ENCODE measurements at places on chromosomes 13 and 19.
A peak's percentile ranks its signal among the peaks of the same experiment; 100 is the strongest.

DNA sequence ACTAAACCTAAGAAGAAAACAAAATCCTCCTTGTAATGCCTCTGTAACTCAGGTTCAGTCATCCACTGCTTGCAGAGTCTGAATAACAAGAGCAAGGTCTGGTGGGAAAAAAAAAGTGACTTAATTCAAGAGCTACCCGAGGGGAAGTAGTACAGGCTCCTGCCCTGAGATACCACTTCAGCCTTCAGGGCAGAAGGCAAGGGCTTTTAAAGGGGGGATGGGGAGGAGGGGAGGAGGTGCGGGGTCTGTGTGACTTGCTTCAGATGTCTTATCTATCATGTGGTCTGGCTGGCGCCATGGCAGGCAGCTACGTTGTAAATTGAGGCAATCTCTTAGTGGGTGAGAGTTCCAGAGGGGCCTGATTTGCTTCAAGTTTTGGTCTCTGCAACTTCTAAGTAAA lies 66.7 kb downstream of the LRRC63 start:
- no peak for DNase-seq

- no peak for DNase-seq
Observed at GRCh38 chr13:107217251-107217650, 649.3 kb upstream of the ARGLU1 start.

- no peak for DNase-seq
Observed at GRCh38 chr13:37966266-37966665, 96.7 kb upstream of the TRPC4 start.

GRCh38 chr13:73190477-73190876 lies 131.7 kb downstream of the KLF5 start:
- no peak for DNase-seq

GRCh38 chr13:91014696-91015095 lies 332.8 kb upstream of the MIR17HG start:
- DNase-seq, result no peak

GRCh38 chr19:384799-385169 lies 24.2 kb downstream of the C2CD4C start:
- DNase-seq, result no peak

DNA sequence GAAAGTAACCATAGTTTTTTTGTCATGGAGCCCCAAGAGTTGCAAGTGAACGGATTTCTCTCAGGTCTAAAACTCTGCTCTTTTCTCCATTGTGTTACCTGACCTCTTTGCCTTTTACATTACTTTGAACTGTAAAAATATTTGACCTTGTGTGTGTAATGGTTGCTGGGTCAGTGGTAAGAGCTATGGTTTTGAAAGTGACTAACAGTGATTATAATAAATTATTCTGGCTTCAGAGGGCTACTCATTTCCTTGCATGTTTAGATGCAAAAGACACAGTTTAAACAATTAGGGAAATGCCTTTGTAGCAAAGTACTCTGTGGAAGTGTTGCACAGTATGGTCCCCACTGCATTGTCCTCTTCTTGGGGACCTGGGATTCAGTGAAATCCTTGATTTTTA lies 29.3 kb upstream of the PSG8 start:
- DNase-seq, result no peak

- DNase-seq, result no peak
Observed at GRCh38 chr13:19695428-19695827, 62.0 kb downstream of the MPHOSPH8 start.

- DNase-seq, result no peak
Observed at GRCh38 chr13:102326381-102327118, 75.3 kb downstream of the FGF14 start.

- DNase-seq, result no peak
Observed at GRCh38 chr13:73870970-73871935, 263.0 kb downstream of the KLF12 start.

DNA sequence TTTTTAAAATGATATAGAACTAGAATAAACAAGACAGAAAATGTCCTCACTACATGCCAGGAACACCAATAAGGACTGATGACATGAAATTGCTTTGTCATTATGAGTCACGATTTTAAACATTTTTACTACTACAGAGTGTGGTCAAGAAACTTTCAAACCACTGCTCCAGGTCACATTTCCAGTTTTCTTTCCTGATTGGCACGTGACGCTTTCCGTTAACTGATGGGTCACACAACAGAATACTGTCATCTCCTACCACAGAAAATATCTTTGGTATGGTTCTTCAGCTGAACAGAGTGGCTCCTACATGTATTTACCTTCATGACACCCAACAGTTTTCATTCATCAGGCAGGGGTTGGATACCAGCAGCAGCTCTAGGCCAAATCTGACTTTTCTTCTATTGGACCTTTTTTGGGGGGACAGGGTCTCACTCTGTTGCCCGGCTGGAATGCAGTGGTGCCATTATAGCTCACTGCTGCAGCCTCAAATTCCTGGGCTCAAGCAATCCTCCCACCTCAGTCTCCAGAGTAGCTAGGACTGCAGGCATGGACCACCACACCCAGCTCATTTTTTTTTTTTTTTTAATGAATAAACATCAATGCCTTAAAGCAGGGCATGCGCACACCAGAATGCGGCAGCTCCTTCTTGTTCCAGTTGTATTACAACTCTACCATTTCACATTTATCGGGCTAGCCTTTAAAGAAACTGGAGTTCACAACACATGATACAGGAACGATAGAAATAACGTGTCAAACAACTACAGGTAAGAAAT lies 147.4 kb downstream of the RNF17 start:
- DNase-seq, result no peak

DNA sequence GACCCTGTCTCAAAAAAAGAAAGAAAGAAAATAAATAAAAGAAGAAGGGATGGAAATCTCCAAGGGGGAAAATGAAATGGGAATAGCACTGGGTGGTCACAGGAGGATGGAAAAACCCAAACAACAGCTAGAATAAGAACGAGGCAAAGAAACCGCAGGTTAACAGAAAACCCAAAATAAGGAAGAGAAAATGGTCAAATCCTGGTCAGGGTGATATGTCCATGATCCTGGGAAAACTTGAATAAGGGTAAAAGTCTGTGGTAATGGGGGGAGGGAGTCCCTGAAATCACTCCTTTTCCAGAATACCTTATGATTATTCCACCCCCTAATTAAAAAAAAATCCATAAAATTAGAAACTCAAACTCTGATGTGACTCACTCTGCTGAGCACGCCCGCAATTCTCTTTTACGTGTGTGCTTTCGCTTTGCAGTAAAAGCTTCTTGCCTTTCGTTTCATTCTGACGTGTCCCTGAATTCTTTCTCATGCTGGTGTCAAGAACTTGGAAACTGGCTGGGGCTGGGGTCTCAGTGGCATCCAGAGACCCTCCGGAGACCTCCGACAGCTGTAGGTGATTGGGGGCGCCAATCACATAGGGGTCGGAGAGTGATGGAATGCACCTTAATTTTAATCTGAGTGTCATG lies 4.3 kb upstream of the NAXD start:
- DNase-seq, result no peak

DNA sequence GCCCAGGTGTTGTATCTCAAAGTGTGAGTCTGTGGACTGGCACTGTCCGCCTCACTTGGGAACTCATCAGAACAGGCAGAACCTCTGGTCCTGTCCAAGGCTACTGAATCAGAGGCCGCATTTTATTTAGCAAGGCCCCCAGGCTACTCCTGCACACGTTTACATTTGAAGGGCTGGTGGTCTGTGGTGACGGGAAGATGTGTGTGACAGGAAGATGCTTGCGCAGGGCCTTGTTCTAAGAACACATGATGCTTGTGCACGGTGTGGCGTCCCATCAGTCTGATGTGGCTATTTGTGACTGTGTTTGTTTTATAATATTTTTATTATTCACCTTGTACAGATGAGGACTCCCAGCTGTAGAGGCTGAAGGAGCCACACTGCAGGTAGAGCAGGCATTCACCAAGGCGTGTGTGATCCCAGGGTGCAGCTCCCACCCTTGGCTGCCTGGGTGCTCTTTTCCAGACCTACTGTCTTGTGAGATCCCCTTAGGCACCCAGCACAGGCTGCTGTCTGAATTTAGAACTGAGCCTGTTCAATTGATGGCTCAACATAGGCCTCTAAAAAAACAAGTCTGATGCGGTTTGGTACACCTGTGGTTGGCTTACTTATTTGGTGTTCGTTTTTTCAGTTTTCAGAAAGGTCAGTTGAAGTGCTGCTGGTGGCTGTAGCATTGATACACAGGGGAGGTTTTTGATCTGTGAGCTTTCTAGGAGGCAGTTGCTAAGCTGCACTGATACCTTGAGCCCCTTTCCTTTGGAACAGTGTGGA lies 3.1 kb downstream of the SLC25A15 start:
- no peak for DNase-seq

GRCh38 chr13:77430377-77430951 lies 103.6 kb upstream of the MYCBP2 start:
- DNase-seq, result no peak

- peak; percentile 98 for DNase-seq
Observed at GRCh38 chr19:20565321-20566018, at the start of gene ZNF737. Gene ZNF737 (minus strand): TSS chr19:20565781. CDS start chr19:20565640, 141 bp downstream.

- DNase-seq, result no peak
Observed at GRCh38 chr13:74868049-74868448, 613.9 kb downstream of the TBC1D4 start.

DNA sequence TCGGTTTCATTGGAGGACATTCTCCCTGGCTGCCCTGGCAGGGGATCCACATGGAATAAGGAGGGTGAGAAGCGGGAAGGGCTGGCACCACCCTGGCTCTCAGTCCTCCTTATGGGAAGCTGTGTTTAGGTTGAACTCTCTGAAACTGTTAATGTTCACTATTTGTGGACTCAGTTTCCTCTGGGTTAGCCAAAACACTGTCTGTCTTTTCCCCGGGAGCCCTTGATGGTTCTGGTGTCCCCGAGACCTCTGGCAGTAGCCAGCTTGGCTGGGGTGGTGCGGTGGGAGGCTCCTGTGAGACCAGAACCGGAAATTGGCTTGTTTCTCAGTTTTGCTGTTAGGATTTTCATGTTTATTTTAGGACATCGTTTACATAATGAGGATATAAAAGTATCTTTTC lies 48.3 kb upstream of the TEX29 start:
- DNase-seq, result no peak

DNA sequence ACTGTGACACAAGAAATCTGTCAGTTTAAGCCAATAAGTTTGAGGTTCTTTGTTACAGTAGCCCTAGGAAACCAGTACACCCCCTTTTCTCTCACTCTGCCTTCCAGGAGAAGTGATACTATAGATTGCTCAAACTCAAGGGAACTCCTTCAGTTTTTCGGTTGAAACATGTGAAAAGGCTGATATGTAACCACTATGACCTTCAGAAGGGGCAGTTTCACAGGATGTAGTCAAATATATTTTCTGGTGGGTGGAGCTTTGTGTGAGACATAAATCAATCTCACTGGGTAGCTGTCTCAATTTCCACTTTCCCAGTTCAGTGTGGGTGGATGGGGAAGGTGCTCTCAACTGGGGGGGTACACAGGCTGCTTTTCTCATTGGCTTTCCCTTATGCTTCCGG lies 41.7 kb downstream of the HTR2A start:
- DNase-seq, result no peak

- DNase-seq, result no peak
Observed at GRCh38 chr13:46885018-46885417, 11.8 kb downstream of the HTR2A start.

- DNase-seq, result no peak
Observed at GRCh38 chr13:27188239-27188638, 16.6 kb upstream of the USP12 start.

- no peak for DNase-seq
Observed at GRCh38 chr19:40519352-40520322, 52.8 kb downstream of the SPTBN4 start.

DNA sequence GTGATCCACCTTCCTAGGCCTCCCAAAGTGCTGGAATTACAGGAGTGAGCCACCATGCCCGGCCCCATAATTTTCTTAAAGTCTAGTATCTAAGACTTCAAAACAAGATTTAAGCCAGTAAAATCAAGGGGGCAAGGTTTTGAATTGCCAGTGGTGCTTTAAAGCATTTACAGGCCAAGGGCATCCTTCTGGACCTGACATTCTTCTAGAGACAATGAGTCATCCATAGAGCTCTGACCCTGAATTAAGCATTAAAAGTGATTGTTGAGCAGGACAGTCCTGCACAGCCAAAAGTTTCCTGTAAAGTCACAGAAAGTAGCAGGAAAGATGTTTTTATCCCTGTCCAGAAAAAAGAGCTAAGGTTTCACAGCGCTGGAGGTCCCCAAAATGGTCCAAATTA lies 50.9 kb upstream of the ATP12A start:
- DNase-seq, result no peak

- no peak for DNase-seq
Observed at GRCh38 chr19:34314437-34315313, 50.3 kb upstream of the GPI start.

- DNase-seq, result no peak
Observed at GRCh38 chr13:100129605-100130004, 40.7 kb downstream of the PCCA start.

DNA sequence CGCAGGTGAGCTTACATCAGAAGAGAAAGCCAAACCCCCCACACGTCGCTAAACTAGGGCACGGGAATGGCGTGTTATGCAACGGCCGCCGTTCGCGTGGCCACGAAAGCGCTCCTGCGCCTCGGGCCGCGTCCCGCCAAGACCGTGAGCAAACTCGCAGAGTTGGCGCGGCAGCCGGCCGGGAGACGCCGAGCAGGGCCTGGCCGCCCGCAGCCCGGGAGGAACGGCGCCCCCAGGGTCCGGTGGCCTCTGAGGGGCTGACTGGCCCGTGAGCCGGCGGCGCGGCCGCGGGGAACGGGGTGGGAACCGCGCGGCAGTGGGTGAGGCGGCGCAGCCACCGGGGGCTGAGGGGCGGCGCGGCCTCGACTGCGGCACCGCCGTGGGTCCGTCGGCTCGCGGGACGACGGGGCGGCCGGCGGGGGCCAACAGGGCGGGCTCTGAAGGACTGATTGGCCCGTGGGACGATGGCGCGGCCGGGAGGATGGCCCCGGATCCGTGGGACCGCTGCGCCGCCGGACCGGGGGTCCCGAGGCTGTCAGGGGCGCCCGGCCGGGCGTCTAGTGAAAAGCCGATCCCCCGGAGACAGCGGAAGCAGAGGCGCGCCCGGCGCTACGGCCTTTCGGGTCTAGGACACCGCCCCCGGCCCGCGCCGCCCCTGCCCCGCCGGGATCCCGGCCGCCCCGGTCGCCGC lies 903 bp downstream of the LATS2 start:
- DNase-seq, result peak; percentile 70

GRCh38 chr19:31258211-31259052 lies 90.8 kb downstream of the TSHZ3 start:
- no peak for DNase-seq

Measured in ascending aorta (tissue), 2 donors.